ENCODE measurements at places on chromosomes 4 and X.

- DNase-seq = no peak
These were observed 45.0 kb upstream of the STOX2 start for GRCh38 chr4:183860119-183860518.

DNA sequence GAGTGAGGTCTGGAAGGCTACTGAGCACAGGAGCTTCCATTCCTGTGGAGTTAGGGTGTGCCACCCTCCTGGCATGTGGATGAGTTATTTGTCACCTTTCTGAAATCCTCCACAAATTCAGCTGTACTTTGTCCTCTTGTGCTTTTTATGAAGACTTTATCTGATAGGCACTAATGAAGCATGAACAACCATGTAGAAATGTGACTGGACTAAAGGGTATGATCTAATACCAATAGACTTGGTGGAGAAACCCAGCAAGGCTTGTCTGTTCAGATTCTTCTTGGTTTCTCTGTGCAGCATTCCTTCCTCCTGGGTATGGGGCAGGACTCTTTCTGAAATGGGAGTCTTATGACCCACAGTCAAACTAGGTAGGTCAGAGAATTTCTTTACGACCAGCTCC, 9.6 kb downstream of the NBDY start:
- no peak for DNase-seq

GRCh38 chrX:96126182-96126581, 558.5 kb upstream of the DIAPH2 start:
- no peak for DNase-seq

DNA sequence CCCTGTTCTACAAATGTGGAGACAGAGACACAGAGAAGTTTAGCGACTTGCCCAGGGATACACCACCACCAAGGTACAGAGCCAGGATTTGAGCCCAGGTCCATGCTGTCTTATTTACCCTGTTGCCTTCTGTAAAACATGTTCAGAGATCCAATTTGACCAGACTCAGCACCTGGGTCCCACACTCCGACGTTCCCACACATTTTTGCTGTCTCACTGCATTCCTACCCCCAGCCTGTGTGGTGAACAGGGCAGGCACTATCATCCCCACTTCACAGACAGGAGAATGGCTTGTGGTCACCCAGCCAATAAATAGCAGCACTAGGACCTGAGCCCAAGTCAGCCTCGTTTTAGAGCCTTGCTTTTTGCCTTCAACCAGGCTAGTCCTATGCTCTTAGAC, 102.8 kb downstream of the PJA1 start:
- DNase-seq = no peak

- DNase-seq = no peak
These were observed 60.2 kb upstream of the GRPR start for GRCh38 chrX:16063141-16063540.

GRCh38 chr4:10722957-10723356, 38.4 kb upstream of the CLNK start:
- no peak for DNase-seq

- DNase-seq = no peak
These were observed 83.4 kb upstream of the MID1IP1 start for GRCh38 chrX:38717871-38718270.

- no peak for DNase-seq
These were observed 7.2 kb upstream of the DDX60L start for GRCh38 chr4:168487282-168488035.

GRCh38 chrX:154123241-154124219, 20.5 kb upstream of the OPN1LW start:
- DNase-seq = no peak

DNA sequence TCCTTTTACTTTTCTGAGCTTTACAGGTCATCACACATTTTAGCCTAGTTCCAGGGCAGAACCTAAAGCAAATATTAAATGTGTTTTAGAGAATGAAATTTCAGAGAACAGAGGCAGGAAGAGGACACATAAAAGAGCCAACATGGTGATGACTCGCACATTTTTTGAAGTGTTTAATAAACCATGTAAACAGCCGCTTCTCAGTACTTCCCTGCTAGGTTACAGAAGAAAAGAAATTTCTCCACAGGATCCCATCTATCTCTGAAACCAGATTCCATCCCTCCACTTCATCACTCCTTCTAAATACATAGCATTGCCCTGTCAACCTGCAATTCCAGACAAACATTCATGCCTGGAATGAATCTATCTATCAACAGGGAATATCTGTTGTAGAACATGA, 949.5 kb upstream of the PCDH7 start:
- DNase-seq = no peak

Data from NCI-H187 (cell line).